CD8-positive, alpha-beta memory T cell (primary cell): ENCODE measurements at places on chromosomes 3 and 15.

GRCh38 chr15:48963524-48964113 is at the start of gene SHC4:
Gene SHC4, minus strand, starts transcription at chr15:48963919. Its CDS starts 904 bp downstream, at chr15:48963015.
- DNase-seq = no peak

DNA sequence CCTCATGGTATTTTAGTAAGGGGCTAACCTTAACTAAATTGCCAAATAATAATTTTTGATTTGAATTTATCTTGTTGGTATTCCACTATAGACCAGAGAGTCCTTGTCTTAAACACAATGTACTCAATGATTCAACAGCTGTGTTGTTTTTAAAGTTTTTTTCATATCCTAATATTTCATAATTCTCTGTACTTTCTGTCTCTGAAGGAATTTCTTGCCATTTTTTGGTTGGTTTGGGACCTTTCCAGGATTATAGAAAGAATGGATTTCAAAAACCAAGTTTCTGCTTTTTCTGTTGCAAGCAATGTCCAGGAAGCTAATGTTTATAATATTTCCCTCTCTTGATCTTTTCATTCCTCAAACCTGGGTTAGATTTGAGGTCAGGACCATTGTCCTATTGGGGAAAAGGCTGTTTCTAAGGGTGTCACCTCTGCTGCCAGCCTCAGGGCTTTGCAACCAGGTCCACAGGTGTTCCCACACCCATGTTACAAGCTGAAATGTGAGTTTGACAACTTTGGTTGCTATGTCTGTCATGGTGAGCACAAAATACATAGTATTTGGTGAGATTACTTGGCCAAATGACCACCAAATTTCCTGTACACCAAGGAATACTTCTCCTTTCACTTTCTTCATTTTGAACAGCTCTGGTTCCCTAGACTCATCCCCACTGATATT is 363.7 kb upstream of the RGMA start:
- DNase-seq = no peak

- DNase-seq = no peak
Observed at GRCh38 chr3:179264449-179264848, 13.5 kb upstream of the KCNMB3 start.

DNA sequence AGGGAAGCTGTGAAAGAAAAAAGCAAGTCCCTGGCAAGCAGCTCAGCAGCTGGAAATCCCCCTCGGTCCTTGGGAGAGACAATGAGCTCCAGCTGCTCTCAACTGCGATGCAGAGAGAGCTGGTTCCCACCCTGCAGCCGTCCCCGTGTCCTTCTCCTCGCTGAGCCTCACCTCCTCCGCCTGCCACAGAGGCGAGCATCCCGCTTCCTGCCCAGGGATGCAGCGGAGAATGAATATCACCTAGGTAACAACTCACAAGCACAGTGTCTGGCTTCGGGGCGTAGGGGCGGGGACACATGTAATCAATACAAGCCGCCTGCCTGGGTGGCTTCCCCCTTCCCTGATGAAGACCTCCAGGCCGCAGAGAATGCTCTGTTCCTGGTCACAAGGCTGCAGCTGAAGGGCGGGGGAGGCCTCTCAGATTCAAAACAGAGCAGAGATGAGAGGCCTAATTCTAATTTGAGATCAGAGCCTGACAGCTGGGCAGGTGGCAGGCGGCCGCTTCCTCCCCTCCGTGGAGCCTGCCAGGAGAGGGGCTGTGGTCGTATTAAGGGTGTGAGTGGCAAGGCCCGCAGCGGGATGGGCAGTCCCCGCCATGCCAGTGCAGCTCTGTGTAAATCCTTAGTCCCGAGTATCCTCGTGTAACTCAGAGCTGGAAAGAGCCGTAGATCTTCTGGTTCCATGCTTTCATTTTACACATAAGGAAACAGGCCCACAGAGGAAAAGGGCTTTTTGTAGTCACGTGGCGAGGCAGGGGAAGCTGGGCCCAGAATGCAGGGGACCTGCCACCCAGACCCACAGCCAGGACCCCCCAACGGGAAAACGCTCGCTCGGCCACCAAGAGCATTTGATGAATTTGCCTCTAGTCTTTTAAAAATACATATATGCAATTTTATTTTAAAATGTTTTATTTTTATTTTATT is 24.3 kb downstream of the ZDHHC19 start:
- no peak for DNase-seq

DNA sequence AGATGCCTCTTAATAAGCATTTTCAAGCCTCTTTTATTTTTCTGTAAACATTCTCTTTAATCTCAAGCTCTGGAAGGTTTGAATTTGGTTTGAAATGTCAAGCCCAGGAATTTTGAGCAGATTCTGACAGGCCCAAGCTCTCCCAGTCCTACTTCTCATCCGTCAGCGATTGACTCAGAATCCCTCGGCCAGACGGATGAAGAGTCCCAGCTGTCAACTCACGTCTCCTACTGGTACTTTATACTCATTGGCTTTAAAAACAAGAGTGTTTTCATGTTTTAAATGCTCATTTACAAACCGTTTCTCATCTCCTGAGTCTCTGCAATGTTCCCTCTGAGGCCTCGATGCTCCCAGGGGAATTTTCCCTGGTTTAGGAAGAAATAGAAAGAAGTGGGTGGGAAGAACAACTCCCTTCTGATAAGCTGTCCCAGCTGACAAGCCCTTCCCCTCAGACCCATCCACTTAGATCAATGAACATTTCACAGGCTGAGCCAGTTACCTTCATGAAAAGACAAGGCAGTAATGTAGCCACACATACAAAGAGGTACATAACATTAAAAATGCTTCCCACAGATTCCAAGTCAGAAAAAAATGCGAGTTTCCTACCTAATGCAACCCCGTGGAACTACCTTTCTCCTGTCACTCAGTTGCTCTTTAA is 478.2 kb upstream of the DPH6 start:
- DNase-seq = no peak

DNA sequence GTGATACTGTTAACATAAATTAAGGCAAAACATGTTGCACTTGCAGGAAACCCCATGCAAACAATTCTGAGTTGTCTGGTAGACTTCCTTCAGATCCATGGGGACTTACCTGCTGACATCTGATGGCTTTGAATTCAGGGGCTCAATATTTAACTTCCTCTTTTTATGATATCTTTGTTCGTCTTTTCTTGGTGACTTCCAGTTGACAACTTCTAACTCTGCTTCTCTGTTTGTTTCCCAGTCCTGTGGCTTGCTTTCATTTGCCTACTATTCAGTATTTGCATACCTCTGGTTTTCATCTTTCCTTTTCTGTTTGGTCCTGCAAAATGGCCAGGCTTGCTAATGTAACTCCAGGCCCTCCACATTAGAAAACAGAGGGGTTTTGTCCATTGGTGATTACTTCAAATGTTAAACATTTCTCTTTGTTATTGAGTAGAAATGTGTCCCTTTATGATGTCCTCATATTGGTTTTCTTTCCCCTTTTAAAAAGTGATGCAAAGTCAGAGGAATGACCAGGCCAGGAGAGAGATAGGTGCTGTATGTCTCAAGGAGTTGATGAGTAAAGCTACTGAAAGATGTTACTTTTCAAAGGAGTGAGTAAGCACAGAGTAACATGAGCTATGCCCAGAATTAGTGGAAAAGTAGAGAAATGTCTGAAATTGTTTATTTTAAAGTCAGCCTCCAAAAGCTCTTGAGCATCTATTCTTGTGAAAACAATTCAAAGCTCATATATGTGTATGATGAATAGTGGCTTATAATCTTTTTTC is 335.9 kb downstream of the LPP start:
- DNase-seq = no peak

- DNase-seq = no peak
Observed at GRCh38 chr15:101536875-101537405, 47.4 kb upstream of the PCSK6 start.

GRCh38 chr3:59803268-59803667 is 753.4 kb upstream of the CFAP20DC start:
- no peak for DNase-seq

- DNase-seq = no peak
Observed at GRCh38 chr3:126125781-126126251, 41.9 kb upstream of the SLC41A3 start.
